ENCODE measurements at places on chromosomes 6 and 20. TPM values are rescaled to one million over a fixed set of nuclear protein-coding genes. Genes with fewer than 3 reads are reported as not detected.

MROH8 gene
- 0.39 TPM for total RNA-seq

IRF4 gene
- total RNA-seq: not detected

KCTD20 gene
- 55.6 TPM for total RNA-seq

TPMT gene
- 3.6 TPM for total RNA-seq

OOEP gene
- total RNA-seq: not detected

CRIP3 gene
- total RNA-seq: not detected

GHRH gene
- total RNA-seq: not detected

HLA-C gene
- total RNA-seq: 516 TPM

HCRTR2 gene
- not detected for total RNA-seq

EPPIN gene
- not detected for total RNA-seq

PHACTR3 gene
- 0.26 TPM for total RNA-seq

PDYN gene
- not detected for total RNA-seq

IPCEF1 gene
- total RNA-seq: not detected

Data from epithelial cell of alveolus of lung (primary cell).